Activated CD4-positive, alpha-beta T cell treated with anti-CD3 and anti-CD28 coated beads, Interleukin-2, amount 50 U/mL, for 4 hours (primary cell): ENCODE measurements at places on chromosomes 2 and 18.

DNA sequence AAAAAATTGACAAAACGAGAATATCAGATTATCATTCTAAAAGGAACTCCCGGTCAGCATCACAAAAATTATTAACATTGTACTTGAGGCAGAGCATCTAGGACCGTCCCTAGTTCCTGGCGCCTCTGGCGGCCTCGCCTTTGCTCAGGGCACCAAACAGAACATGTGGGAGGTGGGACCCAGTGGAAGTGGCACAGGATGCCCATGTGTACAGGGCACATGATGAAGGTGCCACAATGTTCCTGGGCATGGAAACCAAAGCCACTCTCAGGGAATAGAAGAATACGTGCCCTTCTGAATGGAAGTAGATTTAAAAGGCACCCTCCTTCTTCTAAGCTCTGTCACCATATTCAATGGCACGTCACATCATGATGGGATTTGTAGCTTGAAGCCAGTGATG, 30.1 kb upstream of the MARCO start:
- no peak for DNase-seq

GRCh38 chr2:158394453-158394852, 62.1 kb downstream of the CCDC148 start:
- DNase-seq: no peak

DNA sequence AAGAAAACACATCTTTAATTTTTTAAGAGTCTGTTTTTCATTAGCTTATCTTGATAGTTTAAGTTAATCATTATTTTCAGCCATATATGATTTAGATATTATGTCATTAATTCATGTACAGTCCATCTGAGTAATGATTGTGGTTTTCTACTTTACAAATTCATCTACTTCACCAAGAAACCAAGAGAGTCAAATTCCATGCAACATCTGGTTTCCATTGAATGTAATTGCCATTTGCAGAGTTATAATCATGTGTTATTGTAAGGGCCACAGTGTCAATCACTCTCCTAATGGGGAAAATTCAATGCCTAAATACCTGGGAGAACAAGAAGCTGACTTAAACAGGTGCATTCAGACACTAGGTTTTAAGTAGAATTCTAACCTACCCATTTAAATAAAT, 217.2 kb upstream of the OSR1 start:
- no peak for DNase-seq

DNA sequence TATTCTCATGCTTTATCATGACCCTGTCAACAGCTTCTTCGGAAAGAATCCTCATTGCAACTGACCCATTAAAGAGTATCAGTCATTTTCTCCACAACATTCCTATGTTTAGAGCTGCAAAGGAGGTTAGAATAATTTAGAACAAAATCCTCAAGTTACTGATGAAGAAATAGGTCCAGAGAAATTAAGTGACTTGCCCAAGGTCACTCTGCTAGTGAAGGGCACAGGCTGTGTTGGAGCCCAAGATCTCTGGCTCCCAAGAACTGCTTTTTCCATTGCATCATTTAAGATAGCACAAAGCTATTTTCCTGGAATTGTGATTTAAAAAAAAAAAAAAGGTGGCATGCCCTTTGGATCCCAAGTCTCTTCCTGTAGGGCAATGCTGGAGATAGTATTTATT, 9.6 kb downstream of the IRS1 start:
- no peak for DNase-seq

DNA sequence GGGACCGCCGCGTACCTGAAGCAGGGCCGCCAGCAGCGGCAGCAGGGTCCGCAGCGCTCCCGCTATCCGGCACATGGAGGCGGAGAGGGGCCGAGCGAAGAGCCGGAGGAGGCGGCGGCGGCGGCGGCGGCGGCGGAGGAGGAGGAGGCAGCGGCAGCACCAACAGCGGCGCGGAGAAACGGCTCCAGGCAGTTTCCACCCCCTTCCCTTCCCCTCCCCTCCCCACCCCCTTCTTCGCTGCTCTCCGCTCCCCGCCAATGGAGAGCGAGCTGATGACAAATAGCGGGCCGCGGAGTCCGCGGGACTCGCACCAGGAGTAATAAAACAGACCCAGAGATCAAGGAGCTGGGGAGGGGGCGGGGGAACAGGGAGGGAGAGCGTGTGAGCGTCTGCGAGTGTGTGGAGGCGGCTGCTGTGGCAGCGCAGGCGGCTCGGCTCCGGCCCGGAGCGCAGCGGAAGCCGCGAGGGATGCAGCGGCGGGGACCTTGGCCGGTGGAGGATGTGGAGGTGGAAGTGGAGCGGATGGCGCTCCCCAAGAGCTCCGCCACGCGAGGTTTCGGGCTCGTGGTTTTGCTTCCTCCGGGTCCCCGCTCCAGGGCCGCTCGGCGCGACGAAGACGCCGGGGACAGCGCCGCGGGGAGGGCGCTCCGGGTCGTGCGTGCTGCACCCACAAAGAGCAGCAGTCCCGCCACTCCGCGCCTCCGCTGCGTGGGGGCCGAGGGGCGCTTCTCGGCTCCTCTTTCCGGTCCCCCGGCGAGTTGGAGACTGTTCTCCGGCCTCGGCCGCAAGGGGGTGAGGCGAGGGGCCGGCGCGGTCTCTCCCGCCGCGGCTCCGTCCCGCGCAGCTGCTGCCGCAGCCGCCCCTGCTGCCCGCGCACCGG, at the start of gene CDH2:
Gene CDH2 (minus strand): TSS at position 183 of the 880 bp plus-strand sequence. CDS start 108 bp downstream, at position 75.
- DNase-seq: no peak

DNA sequence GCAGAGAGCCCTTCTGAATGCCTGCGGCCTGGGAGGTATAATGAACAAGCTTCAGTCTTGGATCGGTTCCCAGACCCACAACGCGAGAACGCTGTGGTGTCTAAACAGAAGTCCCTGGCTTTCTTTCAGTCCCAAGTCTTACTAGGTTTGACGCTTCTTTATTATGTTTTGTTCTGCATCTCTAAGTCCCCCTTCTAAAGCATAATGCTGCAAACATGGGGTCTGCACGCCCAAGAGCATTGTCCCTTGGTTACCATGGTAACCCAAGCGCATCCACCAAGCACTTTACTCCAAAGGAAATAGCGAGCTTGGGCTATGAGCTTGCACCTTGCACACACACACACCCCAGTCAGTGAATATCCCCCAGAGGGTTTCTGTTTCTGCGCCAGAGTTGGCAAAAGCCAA, 193.7 kb downstream of the INO80D start:
- DNase-seq: no peak

GRCh38 chr18:31176531-31176930, 13.9 kb upstream of the DSC1 start:
- no peak for DNase-seq

DNA sequence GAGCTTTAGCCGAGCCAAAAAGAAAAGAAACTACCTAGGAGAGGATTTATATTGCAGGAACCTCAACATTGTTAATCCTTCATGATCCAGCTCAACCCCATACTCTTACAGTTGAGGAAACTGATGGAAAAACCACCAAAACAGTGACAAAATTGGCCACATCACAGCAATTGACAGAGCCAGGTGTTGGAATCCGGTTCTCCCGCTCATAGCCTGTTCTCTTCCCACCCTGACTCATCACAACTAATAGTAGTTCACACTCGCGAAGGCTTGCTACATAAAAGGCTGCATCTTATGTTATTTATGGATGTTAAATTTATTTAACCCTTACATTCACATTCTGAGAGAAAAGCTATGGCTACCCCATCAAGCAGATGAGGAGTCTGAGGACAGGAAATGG, 33.7 kb downstream of the SLC9A4 start:
- DNase-seq: no peak

GRCh38 chr2:191691016-191691735, 13.2 kb downstream of the NABP1 start:
- DNase-seq: peak; percentile 31

GRCh38 chr2:180907731-180908130, 72.7 kb upstream of the UBE2E3 start:
- no peak for DNase-seq

GRCh38 chr18:23071285-23071684, 64.0 kb upstream of the CABLES1 start:
- DNase-seq: peak; percentile 66

- DNase-seq: no peak
Observed at GRCh38 chr2:221641181-221641871, 69.2 kb upstream of the EPHA4 start.

DNA sequence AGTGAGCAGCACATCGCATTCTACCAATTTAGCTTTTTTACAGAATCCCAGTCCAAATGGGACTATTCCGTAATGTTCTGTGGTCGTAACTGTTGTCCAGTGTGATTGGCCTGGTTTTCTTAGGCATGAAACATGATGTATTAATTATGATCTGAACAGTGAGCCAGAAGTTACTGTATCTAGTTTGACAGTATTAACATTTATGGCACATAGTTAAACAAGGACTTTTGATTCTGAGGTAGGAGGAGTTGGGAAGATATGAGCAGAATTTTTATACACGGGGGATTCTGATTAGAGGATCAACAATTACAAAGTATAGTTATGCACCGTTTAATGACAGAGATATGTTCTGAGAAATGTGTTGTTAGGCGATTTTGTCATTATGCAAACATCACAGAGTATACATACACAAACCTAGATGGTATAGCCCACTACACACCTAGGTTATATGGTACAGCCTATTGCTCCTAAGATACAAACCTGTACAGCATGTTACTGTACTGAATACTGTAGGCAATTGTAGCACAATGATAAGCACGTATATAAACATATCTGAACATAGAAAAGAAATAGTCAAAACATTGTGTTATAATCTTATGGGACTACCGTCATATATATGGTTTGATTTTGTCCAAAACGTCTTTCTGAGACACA, 85.0 kb downstream of the DPP10 start:
- DNase-seq: no peak

GRCh38 chr2:180985771-180986395, 5.5 kb downstream of the UBE2E3 start:
- no peak for DNase-seq

DNA sequence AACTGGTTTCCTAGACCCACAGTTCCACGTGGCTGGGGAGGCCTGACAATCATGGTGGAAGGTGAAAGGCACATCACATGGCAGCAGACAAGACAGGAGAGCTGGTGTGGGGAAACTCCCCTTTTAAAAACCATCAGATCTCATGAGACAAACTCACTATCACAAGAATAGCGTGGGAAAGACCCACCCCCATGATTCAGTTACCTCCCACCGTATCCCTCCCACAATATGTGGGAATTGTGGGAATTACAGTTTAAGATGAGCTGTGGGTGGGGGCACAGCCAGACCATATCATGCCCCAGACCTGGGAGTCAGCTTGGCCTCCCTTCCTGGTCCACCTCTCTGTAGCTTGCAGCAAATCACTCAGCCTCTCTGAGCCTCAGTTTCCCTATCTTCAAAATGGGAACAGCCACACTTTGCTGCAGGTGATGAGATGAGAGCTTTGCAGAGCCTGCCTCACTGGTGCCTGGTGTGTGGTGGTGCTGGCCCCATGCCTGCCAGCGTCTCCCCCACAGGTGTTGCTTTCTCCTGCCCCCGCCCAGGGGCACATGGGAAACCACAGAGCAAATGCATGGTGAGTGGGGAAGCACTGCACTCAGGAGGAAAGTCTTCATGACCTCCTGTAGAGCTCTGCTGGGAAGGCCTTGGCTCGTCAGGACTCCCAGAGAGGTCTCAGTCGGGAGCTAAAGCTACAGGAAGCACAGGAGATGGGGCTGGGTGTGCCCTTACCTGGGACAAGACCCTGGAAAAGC, 31.1 kb downstream of the GREB1 start:
- DNase-seq: no peak

GRCh38 chr2:7400628-7401027, 483.4 kb downstream of the RNF144A start:
- DNase-seq: no peak

GRCh38 chr2:226151157-226151556, 648.5 kb downstream of the IRS1 start:
- no peak for DNase-seq

- no peak for DNase-seq
Observed at GRCh38 chr18:56804395-56804794, 153.2 kb downstream of the WDR7 start.

DNA sequence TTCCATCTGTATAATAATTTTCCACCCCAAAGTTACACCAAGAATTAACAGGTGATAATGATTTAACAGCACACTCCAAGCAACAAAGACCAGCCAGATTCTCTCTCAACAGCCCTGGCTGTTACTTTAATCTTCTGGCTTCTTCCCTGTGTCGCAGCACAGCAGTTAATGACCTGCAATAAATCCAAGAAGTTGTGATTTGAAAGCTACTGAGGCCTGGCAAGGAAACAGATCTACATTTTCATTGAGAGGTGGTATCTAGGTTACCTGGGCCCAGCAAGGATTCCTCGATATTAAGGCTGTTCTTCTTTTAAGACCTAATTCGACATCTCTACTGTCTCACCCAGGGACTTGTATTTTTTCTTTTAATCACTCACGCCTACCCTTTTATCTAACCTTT, 433.8 kb downstream of the NBAS start:
- no peak for DNase-seq

DNA sequence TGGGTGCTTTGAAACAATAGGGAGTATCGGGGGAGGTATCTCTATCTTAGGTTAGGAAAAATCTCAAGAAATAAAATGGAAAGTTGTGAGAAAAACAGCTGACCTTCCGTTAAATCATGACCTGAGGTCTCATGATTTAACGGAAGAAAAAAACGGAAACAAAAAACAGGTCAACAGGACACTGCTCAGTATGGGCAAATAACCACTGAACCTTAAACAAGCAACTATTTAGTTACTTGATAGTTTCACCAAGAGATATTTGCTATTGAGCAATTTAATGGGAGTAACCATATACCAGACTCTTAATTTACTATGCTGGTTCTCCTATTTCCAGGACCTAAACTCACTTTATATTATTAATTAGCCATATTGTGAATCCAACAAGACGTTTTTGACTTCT, 150.8 kb downstream of the PARD3B start:
- no peak for DNase-seq

DNA sequence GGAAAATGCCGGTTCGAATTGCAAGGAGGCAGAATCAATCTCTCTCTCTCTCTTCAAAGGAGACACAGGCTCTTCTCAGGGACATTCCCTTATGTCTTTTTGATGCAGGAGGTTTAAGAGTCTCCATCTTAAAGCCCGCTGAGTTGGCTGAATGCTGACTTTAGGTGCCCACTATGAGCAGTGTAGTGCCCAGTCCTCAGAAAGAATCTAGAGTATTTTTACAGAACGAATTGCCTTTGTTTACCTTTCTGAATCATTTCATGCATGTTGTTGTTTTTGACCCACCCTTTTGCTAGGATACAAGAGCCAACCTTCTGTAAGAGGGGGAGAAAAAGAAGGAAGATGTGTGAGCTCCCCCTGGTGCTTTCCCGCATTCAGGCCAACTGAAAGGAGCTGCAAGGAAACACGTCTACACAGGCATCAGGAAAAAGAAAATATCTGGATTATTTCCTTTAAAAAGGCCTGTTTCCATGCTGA, 193.5 kb upstream of the TCF4 start:
- no peak for DNase-seq

GRCh38 chr2:134421556-134422328, 167.9 kb downstream of the MGAT5 start:
- no peak for DNase-seq
